ENCODE measurements at places on chromosomes 16 and 17.

DNA sequence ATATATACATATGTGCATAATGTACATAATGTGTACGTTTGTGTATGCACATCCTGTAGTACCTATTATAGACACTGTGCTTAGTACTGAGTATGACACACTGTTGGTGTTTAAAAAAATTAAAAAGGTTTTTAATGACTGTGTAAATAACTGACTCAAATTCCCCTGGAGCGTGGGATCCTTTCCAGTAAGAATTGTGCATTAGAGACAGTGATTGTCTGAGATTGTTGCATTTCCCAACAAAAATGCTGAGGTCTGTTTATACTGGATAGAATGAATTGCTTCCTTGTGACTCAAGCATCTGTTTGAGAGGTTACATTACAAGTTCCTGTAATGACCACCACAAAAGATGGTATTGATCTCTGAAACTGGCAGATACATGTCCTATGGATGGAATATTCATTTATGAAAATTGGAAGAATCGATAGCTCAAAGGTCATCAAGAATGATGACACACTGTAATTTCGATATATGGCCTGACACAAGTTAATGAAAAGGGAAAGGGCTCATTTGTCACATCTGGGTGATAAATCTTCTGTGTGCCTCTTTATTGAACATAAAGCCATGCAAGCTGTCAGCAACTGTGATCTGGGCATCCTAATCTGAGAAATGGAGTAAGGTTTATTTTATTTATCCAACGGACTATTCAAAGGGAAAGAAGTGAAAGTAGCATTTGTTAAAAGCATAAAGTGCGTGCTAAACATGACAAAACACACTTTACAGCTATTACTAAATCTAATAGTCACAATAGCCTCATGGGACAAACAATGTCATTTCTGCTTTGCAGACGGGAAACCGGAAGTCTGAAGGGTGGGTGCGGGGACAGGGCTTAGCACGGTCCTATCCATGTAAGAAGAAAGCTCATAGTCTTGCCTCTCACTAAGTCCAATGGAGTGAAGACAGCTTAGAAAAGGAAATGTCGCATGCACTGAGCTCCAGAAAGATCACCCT lies 228.8 kb downstream of the CDH11 start:
- DNase-seq: no peak

GRCh38 chr17:57370037-57370581 lies 113.8 kb downstream of the MSI2 start:
- DNase-seq: no peak

GRCh38 chr17:15501282-15501681 lies 33.9 kb upstream of the CDRT4 start:
- no peak for DNase-seq

GRCh38 chr17:83129676-83130075 lies 50.3 kb downstream of the METRNL start:
- DNase-seq: no peak

DNA sequence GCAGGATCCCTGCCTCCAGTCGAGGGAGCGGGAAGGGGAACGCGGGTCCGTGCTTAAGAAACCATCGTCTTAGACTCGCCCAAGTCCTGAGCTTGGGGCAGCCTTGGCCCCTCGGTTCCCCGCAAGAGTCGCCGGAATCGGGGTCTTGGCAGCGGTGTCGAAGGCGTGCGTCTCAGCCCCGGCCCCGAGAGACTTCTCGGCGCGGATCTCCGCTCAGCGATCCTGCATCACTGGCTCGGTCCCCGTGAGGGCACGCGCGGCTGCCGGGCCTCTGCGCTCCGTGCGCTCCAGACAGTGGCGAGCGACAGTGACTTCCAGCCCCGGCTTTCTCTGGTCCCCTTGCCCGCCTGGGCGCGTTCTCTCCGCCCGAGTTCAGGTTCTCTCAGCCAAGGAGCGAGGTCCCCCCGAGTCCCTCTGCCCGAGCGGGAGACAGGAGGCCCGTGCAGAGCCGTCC lies 380 bp downstream of the HS3ST3A1 start:
- no peak for DNase-seq

DNA sequence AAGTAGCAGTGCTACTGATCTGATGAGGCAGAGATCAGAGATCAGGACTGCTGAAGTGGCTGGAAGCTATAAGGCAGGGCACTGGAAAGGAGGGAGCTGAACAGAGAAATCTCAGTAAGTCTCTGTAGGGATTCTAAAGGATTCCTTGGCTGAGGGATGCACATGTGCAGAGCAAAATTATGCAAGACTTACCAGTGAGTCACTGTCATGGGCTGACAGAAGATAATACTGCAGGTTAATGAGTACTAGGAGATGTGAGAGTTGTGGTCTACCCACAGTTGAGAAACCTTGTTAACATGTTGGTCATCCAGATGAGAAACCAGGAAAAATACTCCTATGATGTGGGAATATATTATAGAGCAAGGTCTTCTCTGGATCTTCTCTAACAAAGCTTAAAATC lies 378.1 kb downstream of the HAPSTR1 start:
- no peak for DNase-seq

DNA sequence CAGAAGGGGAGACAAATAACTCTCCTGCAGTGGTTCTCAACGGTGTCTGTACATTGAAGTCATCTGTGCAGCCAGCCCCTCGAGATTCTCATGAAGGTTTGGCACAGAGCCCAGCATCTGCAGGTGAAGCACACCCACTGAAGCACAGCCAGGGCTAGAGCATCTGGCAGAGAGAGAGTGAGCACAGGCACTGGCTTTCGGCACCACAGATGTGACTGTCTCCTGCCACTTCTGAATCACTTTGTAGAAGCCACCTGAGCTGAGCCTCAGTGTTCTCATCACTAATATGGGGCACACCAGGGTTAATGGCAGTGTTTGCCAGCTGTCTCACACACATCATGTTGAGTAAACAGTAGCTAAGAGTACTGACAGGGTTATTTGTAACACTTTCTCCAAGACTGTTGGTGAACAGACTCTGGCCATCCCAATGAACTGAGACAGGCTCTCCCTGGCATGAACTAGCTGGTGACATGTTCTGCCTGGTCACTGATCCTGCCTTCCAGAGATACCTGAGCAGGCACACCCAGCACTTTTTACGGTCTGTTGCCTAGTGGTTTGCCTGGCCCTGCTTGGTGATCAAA lies 10.9 kb downstream of the HSPB9 start:
- peak; percentile 84 for DNase-seq

GRCh38 chr17:35057332-35057915 lies 6.1 kb downstream of the RFFL start:
- no peak for DNase-seq

DNA sequence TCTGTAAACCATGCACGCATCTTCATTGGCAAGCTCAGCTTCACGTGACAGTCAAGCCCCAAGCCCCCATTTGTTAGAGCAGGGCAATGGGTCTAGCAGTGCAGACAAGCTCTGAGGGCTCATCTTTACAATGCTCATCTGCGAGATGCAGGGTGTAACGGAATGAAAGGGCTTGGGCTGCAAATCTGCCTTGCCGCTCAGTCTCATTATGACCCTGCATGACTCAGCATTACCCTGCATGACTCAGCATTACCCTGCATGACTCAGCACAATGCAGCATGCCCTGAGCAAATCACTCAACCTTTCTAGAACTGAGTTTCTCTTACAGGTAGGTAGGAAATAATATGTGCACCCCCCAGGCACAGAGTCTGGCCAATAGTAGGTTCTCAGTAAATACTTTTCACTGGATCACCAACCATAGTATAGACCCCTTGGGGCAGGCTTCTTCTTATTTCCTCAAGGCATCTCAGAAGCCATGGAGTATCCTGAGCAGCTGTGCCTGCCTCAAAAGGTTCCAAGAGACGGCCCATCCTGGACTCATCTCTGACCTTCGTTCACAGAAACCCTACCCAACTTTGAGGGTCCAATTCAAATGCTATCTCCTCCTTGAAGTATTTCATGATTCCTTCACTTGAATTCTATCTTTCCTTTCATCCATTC lies 391.3 kb upstream of the CDH5 start:
- no peak for DNase-seq

- peak; percentile 82 for DNase-seq
Observed at GRCh38 chr17:57294101-57294500, 37.8 kb downstream of the MSI2 start.

DNA sequence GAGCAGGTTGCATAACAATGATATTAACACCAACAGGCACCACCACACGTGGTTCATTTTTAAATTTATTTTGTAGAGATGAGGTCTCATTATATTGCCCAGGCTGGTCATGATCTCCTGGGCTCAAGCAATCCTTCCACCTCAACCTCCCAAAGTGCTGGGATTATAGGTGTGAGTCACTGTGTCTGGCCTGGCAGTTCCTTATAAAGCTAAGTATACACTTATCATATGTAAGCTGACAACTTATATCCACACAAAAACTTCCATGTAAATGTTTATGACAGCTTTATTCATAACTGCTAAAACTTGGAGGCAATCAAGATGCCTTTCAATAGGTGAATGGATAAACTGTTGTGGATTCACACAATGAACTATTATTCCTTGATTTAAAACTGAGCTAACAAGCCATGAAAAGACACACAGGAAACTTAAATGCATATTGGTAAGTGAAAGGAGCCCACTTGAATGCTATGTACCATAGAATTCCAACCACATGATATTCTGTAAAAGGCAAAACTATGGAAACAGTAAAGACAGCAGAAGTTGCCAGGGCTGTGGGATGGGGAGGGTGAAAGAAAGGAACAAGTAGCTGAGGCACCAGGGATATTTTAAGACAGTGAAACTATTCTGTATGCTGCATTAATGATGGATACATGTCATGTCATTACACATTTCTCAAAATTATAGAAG lies 156.5 kb upstream of the KCNJ18 start:
- no peak for DNase-seq

GRCh38 chr16:81530814-81531213 lies 86.2 kb downstream of the CMIP start:
- DNase-seq: no peak

DNA sequence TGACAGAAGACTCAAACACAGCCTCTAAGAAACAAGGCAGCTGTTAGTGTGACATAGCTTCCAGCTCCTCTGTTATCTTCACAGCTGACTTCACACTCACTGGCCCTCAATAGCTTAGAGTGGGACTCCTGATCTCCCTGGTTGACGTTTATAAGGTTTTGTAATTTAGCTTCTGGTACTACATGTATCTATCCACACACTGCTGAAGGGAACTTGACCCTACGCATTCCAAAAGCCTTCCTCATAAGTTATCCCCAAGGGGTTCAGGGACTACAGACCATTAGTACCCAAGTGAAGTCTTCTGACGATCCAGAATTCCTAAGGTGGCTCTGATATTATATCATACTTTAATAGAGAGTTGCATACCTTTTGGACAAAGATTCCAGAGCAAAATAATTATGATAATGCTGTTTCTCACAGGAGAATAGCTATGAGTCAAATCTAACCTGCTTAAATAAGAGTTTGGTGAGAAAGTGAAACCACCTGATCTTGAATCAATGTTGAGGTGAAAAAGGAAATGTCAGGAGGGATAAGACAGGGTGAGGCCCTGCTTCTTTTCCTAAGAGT lies 14.5 kb downstream of the ACACA start:
- no peak for DNase-seq

DNA sequence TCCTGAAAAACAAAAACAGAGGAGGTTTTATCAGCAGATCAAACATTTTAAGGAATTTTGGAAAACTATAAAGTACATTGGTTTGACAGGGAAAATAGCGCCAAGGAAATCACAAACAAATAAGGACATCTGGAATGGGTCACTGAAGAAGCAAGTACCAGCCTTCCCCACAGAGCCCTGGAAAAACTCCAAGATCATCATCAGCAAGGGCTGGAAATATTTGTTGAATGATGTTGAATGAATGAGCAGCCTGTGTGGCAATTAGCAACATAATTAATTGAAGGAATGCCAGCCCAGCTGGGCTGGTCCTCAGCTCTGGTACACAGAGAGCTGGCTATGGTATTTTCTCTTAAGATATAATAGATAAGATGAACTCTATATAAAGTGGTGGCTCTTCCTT lies 290.4 kb downstream of the HS3ST3A1 start:
- DNase-seq: no peak

DNA sequence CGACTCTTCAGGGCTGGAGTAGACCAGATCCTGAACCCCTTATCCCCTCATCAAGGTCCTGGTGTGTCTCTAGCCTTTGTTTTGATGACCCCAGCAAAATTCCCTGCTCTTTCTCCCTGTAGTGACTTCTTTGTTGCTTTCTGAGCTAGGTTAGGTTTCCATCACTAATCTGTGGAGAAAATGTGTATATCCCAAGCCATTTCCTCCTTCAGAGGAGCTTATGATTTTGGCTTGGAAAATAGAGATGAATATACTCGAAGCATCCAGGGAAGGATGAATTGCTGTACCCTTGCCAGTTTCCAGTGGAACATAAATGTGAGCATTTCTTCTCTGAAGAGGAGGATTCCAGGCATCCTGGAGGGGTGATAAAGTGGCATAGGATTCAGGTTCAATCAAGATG lies 55.8 kb downstream of the KSR1 start:
- no peak for DNase-seq

All from NCI-H510A (cell line).